ENCODE measurements at places on chromosomes 1 and 21.

- no peak for DNase-seq
Observed at GRCh38 chr1:173580658-173581057, 22.2 kb downstream of the SLC9C2 start.

GRCh38 chr1:22416555-22417454, 34.8 kb upstream of the ZBTB40 start:
- DNase-seq, result peak; percentile 64

DNA sequence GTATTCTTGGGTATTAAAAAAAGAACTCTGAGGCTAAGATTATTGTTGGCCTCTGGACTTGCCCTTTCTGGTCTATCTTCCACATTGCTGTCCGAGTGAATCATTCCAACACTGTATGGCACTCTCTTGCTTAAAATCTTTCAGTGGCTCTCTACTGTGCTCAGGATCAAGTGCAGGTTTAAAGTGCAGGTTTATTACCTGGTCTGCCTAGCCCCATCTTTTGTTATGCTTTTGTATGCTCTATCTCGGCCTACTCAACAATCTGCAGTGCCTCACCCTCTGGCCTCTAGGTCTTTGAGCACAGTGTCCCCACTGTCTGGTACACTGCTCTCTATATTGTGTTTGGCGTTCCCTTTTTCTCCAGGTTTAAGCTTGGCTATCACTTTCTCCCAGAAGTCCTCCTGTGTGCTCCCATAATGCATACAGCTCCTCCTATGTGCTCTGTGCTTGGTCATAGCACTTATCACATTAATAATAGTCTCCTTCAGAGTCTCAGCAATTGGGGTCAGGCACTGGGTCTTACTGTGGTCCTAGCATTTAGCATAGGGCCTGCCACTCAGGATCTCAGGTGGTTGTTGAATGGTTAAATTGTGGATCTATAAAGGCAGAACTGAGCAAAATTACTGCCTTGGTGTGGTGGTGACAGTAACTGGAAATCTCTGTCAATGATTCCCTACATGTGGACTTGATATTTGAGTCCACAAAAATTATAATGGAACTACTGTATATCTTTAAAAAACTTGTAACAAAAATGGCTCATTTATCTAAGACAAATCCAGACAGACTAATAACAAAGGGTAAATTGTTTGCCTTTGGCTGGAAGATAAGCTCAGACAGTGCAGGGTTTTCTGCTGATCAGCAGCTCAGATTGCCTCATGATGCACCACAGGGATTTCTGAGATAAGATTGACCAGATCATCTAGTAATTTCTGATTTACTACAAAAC, 10.6 kb upstream of the LDLRAD1 start:
- DNase-seq, result no peak

GRCh38 chr1:230160957-230161771, 94.1 kb downstream of the GALNT2 start:
- DNase-seq, result no peak

GRCh38 chr1:55164906-55165305, 50.3 kb downstream of the USP24 start:
- DNase-seq, result no peak

DNA sequence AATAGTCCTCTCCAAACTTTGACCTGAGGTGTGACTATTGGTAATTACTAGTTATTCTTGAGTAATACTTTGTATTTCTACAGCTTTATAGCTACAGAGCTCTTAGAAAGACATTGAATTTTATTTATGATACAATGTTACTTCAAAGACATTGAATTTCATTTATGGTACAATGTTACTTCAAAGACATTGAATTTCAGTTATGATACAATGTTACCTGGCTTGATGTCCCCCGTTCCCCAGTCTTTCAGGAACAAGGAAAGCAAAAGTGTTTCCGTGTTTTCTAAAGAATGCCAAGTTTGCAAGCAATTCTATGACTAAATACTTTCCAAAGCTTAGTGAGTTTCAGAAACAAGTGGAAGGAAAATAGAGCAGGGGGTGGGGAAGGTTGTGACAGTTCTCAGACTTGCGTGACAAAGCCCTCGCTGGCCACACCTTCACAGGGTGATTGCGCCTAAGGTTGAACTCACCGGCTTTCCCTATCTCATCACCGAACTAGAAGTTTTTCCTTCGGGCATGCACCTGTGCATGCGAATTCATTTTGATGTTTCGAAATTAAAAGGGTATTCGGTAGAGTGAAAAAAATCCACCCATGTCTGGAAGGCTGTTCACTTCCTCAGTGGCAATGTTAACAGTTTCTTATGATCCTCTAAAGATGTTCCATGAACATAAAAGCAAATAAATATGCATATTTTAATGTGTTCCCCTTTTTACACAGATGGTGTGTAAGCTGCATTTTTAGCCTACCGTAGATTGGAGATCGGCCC, 909 bp upstream of the PAXBP1 start:
- DNase-seq, result peak; percentile 32

GRCh38 chr1:202130297-202130721, 7.6 kb downstream of the GPR37L1 start:
- no peak for DNase-seq

- no peak for DNase-seq
Observed at GRCh38 chr21:44867999-44868700, 5.3 kb downstream of the PTTG1IP start.

GRCh38 chr1:26020330-26020768, 1.2 kb upstream of the EXTL1 start:
- no peak for DNase-seq

DNA sequence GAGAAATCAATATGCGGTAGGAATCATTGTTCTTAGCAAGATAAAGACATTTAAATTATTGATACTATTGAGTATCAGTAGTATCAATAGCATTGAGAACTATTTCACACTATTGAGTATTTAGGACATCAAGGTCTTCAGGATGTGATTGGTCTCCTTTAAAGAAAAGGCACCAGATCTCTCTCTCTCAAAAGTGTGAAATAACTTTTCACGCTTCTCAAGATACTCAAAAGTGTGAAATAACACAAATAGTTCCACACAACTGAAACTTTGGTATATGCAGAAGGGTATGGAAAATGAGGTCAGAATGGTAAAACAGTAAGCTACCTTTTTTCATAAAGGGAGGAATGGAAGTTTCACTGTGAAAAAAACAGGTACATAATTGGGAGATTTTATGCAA, 6.7 kb upstream of the PYHIN1 start:
- no peak for DNase-seq

DNA sequence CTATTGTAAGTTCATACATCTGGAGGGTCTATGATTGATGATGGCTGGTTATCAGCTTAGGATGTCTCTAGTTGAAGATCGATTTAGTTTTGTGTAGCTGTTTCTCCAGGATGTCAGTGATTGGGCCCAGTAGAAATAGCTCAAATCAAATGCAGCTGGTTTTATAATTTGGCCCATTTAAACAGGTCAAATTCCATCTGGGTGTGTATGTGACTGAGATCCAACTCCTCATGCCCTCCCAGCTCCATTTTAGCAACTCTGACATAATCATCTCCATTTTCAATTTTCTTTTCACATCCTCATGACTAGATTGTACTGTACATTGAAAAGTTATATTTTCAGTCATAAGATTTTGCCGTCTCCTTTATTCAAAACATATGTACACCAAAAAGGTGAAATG, 99.2 kb downstream of the TPR start:
- no peak for DNase-seq

- DNase-seq, result no peak
Observed at GRCh38 chr1:11227106-11228077, 35.0 kb downstream of the MTOR start.

GRCh38 chr1:235351898-235352297, 15.3 kb upstream of the TBCE start:
- no peak for DNase-seq

GRCh38 chr1:230791986-230792564, 44.9 kb downstream of the CAPN9 start:
- DNase-seq, result no peak

GRCh38 chr21:25857308-25858074, 122.7 kb downstream of the GABPA start:
- no peak for DNase-seq

DNA sequence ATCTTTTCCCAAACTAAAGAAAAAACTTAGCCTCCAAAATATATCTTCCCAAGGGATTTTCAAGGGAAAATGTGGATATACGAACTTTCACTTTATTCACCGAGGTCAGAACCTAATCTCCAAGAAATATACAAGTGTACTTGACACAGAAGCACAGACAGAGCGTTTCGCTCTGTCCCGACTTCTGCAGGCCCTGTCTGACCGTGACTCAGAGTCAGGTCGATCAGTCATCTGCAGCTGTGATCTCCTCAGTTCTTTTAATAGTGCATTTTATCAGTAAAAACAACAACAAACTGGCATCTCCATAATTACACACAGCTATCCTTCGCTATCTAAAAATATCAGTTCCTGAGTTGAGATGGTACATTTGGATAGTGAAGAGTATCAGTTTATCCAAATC, 226.6 kb downstream of the TM2D1 start:
- DNase-seq, result no peak

- DNase-seq, result peak; percentile 61
Observed at GRCh38 chr1:42146626-42147320, 6.4 kb upstream of the GUCA2B start.

GRCh38 chr1:201584471-201585092, 45.7 kb downstream of the NAV1 start:
- DNase-seq, result no peak

GRCh38 chr1:62628506-62628905, 31.2 kb downstream of the ANGPTL3 start:
- no peak for DNase-seq

DNA sequence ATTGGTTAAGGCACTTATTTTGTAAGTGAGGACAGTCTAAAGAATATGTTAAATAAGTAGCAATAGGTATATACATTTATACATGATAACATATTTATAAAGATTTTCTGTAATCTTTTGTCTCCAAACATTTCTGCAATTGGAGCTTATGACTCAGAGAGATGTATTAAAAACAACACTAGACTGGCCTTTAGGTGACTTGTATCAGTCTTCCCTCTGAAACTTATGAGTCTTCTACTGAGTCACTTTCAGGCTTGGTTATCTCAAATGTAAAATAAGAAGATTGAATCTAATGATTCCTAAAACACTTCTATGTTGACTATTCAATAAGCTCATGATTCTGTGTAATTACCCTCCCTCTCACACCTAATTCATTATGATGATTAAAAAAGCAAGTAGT, 672.6 kb upstream of the NEGR1 start:
- DNase-seq, result no peak

GRCh38 chr1:208595745-208596144, 351.6 kb upstream of the PLXNA2 start:
- DNase-seq, result no peak

- DNase-seq, result no peak
Observed at GRCh38 chr1:87329526-87330056, 911 bp downstream of the LMO4 start.

- DNase-seq, result no peak
Observed at GRCh38 chr1:61450454-61450853, 274.5 kb downstream of the TM2D1 start.
